Skin of body (tissue), 3 donors: ENCODE measurements at places on chromosomes 12 and 14. TPM values are rescaled to one million over a fixed set of nuclear protein-coding genes. Genes with fewer than 3 reads are reported as not detected.

DNA sequence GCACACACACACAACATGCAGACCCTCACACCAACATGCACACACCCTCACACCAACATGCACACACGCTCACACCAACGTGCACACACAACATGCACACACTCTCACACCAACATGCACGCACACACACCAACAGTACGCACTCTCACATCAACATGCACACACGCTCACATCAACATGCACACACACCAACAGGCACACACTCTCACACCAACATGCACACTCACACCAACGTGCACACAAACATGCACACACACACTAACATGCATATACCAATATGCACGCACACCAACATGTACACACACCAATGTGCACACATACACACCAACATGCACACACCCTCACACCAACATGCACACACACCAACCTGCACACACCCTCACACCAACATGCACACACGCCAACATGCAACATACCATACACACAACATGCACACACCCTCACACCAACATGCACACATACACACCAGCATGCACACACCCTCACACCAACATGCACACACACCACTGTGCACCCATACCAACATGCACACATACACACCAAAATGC is 175.8 kb downstream of the KSR2 start:
- DNase-seq: no peak

GRCh38 chr12:121390856-121391255 is 9.1 kb upstream of the RNF34 start:
- no peak for DNase-seq

DNA sequence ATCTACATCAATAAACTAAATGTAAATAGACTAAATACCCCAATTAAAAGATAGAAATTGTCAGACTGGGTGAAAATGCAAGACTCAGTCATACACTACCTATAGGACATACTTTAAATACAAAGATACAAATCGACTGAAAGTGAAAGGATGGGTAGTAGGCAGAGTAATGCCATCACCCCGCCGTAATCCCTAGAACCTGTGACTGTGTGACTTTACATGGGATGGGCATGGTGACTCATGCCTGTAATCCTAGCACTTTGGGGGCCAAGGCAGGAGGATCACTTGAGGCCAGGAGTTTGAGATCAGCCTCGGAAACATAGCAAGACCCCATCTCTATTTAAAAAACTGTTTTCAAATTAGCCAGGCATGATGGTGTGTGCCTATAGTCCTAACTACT is 2.6 kb upstream of the EVL start:
- DNase-seq: no peak

ARID4A gene
- total RNA-seq: 31.6 TPM

TAS2R10 gene
- total RNA-seq: 1.7 TPM

DNA sequence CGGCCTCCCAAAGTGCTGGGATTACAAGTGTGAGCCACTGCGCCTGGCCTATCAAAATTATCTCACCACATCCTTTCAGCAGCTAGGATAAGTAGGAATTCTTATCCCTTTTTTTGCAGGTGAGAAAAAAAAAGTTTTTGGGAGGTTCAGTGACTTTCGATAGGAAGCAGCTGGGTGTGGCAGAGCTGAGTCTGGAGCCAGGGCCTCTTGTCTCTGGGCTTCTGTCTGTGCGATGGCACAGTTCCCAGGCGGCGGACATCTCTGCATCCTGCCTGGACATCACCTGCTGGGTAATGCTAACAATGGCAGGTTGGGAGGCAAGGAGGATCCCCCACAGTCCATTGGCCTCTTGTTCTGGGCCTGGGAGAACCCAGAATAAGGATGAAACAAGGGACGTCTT is 12.5 kb downstream of the NRXN3 start:
- no peak for DNase-seq

- no peak for DNase-seq
Observed at GRCh38 chr12:57535764-57536596, 11.0 kb downstream of the DCTN2 start.

DNA sequence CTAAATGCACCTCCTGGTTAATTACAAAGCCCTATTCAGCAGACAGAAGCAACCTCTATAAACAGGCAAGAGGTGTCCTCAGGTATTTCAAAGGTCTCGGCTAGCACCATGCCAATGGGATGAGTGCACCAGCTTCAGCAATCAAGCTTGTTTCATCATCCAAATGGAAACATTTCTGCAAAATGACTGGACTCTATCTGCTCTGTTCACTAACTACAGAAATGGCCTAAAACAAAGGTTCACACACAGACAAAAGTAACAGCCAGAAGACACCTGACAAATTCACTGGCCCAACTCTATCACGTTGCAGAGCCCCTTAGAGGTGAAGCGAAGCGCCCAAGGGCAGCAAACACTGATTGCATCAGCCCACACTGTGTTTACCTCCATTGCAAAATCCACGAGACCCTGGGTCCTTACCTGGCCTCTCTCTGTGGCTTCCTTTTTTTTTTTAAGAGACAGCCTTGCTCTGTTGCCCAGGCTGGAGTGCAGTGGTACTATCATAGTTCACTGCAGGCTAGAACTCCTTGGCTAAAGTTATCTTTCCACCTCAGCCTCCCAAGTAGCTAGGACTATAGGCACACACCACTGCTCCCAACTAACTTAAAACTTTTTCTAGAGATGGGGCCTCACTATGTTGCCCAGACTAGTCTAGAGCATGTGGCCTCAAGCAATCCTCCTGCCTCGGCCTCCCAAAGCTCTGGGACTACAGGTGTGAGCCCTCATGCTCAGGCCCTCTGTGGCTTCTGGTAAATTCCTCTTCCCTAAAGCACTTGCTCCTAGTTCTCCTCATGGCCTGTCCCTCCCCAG is 8.5 kb upstream of the SYNE3 start:
- no peak for DNase-seq

HOTAIR gene
- 0.79 TPM for total RNA-seq

DNA sequence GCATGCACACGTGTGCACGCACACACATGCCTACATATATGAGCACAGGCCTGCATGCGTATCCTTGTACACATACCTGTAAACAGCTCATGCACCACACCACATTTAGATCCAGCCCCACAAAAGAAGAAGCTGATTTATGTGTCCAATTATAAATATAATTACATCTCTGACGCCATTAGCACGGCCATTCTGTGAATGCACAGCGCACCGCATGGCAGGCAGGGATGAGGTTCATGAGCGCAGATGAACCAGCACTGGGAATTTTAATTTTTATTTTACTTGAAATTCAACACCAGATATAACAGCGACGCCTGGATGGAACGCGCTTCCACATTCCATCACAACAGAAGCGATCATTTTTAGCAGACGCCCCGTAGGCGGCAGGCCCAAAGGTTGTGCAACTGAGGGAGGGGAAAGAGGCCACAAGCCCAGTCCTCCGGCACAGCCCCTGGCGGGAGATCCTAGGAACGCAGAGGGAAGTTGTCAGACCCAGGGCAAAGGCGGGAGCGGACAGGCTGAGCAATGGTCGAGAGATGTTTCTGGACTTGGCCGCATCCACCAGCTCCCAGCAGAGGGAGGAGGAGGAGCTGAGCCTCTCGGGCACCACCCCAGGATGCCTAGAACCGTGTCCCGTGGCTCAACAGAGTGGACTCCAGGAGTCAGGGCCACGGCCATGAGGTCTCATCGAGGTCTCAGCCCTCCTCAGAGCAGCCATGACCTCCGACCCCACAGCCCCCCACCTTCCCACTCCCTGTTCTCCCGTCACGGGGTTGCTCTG is 37.9 kb upstream of the GALNT9 start:
- DNase-seq: no peak

RNASE2 gene
- 6.1 TPM for total RNA-seq

DNA sequence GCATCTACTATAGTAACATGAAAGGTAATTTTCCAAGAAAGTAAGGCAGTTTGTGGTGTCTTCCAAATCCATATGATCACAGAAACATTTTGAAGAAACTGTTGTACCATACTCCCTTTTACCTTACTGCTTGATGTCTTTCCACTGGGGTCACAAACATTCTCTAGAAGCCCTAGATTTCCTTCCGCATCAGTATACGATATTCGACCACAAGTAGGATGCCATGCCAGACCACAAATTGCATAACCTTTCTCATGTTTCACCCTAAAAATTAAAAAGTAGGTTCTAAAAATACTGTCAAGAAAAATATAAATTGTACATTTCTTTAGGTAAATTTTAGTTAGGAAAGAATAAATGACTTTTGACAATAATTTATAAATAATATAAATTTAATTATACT is 26.5 kb downstream of the WDHD1 start:
- no peak for DNase-seq

GRCh38 chr12:93214523-93215289 is 163.0 kb upstream of the NUDT4 start:
- no peak for DNase-seq

- no peak for DNase-seq
Observed at GRCh38 chr12:44379831-44380230, 496.3 kb downstream of the NELL2 start.

TMEM132C gene
- 11.7 TPM for total RNA-seq

LRP1-AS gene
- total RNA-seq: not detected

- no peak for DNase-seq
Observed at GRCh38 chr14:78282437-78282836, 112.3 kb downstream of the NRXN3 start.

GLT1D1 gene
- 2.2 TPM for total RNA-seq

KRT86 gene
- total RNA-seq: 40.8 TPM

- DNase-seq: no peak
Observed at GRCh38 chr14:93943930-93944329, 16.8 kb downstream of the FAM181A start.

LMO3 gene
- 8.9 TPM for total RNA-seq

DNA sequence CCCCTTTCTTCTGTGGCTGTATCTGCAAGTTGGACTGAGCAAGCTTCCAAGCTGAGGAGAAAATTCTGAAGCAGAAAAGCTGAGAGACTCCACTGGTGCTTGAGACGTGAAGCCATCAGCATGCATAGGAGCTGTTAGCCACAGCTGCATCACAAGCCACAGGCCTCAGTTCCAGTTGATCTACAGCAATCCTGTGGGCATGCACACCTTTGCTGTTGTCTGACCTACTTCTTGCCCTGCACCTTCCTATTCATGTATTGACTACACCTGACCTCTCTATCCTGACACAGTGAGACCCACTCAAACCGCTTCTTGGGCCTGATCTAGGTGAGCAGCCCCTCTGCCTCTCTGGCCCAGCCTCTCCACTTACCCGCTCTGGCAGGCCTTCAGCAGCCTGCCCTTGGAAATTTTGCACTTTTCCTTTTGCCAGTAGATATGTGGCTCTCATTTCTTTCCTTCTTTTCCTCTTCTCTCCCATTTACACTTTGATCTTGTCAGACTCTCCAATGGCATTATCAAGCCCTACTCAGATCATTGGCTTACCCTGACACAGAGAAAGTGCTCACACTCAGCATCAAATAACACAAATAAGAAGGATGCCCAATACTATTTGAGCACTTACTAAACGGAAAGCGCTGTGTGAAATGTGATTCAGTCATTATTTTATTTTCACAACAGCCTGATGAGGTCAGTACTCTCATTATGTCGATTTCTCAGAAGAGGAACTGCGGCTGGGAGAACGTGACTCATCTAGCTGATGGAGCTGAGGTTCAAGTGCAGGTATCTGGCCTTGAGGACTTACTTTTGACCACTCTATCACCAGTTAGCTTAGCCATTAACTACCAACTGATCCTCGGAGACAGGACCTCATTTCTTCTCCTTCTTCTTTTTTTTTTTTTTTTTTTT is 21.9 kb upstream of the PTGR2 start:
- no peak for DNase-seq

FAM186B gene
- total RNA-seq: 0.59 TPM

- DNase-seq: no peak
Observed at GRCh38 chr12:45439039-45439438, 223.1 kb downstream of the ANO6 start.

DNA sequence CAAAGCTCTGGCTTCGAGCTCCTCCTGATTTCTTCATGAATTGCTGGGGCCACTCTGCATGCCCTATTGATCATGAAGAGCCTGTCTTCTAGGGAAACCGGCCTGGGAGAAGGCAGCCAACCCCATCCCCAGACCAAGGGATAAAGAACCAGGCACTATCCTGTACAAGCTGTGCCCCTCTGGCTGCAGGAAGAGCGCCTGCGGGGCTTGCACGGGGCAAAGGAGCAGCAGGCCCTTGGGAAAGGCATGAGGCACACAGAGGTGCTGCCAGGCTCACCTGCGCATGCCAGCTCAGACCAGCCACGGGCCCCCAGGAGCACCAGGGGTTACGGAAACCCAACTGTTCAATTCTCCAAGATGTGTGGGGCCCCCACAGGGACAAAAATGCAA is 2.1 kb downstream of the ITPK1 start:
- no peak for DNase-seq

DNA sequence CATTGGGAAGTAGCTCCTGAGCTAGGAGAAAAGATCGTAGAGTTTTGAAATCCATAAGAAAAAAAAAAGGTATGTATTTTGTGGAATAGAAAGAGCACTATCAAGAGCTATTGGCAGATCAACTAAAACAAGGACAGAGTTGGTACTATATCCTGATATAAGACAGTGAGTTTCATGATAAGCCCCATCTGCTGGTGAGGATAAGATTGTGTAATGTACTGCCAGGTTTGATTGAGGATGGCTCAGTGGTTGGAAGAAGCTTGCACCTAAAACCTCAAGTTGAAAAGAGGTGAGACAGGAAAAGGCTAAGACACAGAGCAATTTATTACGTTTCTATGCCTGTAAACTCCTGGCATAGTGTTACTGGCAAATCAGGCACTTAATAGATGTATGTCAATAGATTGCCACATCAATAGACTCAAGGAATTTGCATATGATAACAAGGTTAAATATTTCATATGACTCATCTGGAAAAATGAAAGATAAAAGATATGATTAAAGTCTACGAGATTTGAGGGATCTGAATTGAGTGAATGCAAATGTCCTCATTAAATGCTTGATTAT is 525.6 kb downstream of the FLRT2 start:
- DNase-seq: peak; percentile 8

GRCh38 chr12:63450334-63450733 is 218.0 kb downstream of the DPY19L2 start:
- DNase-seq: no peak

- peak; percentile 65 for DNase-seq
Observed at GRCh38 chr12:22248571-22249115, 85.9 kb downstream of the ST8SIA1 start.

DNA sequence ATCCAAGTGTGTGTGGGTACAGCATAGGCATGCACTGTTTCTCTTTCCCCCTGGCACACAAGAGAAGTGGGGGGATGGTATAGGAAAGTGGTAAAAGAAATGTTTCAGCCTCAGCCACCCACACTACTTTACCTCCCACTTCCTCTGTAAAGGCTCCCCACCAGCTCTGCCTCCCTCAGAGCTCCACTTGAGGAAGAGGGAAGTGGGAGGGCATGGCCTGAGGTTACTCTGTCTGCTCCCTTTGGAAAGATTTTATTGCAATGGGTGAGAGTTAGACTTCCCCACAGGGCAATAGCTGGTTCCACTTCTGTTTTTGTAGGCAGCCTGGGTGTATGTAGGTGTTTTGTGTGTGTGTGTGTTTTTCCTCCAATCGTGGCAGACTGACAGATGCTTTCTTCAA is 145.3 kb downstream of the SSPN start:
- no peak for DNase-seq

DNA sequence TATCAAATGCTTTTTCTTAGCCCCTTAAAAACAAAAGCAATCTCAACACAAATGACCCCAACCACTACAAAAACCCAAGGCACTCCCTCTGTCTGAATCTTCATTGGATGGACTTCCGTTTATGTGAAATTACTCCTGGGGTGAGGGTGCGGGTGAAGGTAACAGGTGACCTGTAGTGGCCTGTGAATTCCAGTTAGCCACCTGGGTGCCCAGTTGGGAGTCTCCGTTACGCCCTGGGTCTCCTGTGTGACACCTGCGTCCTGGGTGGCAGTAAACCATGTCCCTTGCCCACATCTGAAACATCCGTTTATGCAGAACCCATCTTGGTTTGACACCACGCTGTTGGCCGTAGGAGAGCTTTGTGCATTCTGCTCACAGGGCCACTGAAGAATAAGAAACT is 62.6 kb downstream of the CCDC92 start:
- DNase-seq: no peak
